ENCODE measurements at places on chromosomes 7 and 10.

DNA sequence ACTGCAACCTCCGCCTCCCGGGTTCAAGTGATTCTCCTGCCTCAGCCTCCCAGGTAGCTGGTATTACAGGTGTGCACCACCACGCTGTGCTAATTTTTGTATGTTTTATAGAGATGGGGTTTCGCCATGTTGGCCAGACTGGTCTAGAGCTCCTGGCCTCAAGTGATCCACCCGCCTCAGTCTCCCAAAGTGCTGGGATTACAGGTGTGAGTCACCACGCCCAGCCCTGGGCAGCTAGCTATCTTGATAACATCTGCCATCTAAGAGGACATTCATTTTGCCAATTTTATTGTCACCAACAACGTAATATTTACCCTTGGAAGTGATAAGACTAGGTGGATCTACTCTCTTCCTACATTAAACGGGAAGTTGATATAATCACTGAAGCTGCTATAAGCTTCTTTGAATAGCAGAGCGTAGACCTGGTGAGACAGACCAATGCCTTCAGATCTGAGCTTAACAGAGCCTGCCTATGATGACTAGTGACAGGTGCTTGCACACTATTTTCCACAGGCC lies 39.7 kb upstream of the SLC35B4 start:
- DNase-seq: no peak

DNA sequence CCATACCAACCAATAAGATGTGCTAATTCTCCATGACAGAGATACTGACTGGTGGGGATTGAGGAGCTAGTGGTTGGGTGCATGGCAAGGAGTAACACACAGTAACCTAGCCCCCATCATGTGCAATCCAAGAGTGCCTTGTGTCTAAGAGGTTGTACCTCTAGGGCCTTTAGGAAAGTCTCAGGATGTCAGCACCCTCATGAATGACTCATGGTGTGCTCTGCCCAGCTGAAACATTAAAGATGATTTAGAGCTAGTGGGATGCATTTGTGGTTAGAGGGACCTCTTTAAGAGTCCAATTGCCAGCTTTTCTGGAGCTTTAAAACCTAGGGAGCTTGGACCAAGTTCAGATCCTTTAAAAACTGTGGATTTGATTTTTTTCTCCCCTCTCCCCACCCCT lies 181.1 kb downstream of the HERPUD2 start:
- DNase-seq: no peak

GRCh38 chr10:35210961-35211360 lies 84.3 kb downstream of the CREM start:
- DNase-seq: no peak

DNA sequence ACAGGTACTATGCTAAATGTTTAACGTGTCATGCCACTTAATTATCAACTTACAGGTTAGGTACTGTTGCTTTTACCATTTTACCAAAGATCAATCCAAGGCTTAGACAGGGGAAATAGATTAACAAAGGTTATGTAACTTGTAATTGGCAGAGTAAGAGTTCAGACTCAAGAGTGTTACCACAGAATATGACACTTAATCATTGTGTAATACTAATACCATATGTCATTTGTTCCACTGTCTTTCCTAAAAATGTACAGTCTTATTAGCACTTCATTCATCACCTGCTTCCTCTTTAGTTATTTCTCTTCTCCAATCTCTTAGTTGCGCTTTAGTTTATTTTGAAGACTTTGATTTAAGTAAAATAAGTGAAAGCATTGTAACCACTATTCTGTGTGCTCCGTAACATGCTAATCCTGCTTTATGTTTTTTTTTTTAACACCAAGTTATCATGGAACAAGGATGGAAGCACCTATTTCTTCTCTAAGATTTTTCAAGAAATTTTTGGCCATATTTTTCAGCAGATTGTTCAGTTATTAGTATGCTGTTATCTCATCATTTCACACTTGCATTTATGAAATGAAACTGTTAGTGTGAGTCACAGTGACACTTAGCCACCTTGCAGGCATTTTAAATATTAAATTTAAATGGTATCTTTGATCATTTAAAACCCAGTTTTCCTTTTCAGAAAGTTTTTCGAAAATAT lies 197.3 kb downstream of the PHF14 start:
- no peak for DNase-seq

GRCh38 chr10:12927896-12928295 lies 73.6 kb downstream of the CCDC3 start:
- DNase-seq: no peak
